ENCODE measurements at places on chromosomes 11 and 22.

- DNase-seq = no peak
Observed at GRCh38 chr11:45713573-45713972, 48.2 kb upstream of the CHST1 start.

- DNase-seq = no peak
Observed at GRCh38 chr11:62622476-62623089, 797 bp upstream of the B3GAT3 start.

GRCh38 chr11:60880643-60881282 is 13.4 kb downstream of the ZP1 start:
- DNase-seq = no peak

DNA sequence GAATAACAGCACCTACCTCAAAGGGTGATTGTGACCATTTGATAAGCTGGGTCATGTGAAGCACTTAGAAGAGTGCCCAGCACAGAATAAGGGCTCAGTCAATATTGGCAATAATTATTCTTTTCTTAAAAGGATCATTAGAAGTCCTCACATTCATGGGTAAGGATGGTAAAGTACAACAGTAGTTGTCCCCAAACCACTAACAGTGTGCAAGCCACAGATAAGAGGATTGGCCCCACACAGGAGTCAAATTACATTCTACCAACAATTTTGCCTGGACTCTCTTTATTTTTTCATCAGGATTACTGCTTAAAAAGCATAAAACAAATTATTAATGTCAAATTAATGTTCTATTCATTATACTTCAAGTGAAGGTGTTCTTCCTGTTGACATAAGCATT is 271.5 kb upstream of the PDGFD start:
- DNase-seq = no peak

GRCh38 chr11:44899959-44900358 is 50.7 kb downstream of the TP53I11 start:
- no peak for DNase-seq

DNA sequence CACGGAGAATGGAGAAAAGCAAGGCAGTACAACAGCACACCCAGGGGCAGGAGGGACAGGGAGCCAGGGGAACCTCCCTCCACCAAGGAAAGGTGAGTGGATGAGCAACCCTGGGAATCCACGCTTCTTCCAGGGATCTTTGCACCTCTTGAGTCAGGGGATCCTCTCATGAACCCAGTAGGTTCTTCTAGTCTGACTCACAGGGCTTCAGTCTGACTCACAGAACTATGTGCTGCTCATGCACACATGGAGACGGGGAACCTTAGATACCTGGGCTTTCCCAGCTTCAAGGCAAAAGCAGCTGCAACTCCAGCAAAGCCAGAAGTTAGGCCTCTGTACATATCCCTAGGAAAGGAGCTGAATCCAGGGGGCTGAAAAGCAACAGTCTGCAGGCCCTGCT is 1021.4 kb upstream of the TENM4 start:
- DNase-seq = no peak

DNA sequence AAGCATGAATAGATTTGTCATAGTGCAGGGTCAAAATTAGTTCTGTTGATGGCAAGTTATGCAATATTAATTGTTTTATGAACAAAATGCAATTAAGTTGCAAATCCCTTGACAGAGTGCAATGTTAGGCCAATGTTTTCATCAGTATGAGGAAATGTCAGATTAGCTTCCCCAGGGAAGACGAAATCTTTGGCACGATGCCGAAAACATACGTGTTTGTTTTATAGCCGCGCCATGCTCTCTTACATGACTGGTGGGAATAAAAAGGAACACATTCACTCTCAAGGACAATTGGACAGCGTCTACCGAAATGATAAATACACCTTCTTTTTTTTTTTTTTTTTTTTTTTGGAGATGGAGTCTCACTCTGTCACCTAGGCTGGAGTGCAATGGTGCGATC is 27.0 kb downstream of the MFNG start:
- DNase-seq = no peak

GRCh38 chr11:105903113-105903512 is 118.9 kb downstream of the MSANTD4 start:
- no peak for DNase-seq

DNA sequence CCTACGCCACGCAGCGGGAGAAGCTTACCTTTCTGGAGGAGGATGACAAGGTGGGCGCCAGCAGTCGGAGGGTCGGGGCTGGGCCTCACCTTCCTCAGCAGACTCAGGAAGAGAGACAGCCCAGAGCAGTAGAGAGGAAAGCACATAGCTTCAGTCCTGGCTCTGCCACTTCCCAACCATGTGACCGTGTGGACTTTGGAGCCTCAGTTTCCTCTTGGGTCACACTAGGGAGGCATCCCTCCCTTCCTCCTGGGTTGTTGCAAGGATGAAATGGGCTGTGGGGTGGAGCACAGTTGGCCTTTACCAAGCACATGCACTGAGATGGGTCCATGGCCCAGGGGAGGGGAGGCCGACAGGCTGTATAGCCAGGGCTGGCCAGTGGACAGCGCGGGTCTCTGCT is 12.9 kb downstream of the DPP3 start:
- no peak for DNase-seq

DNA sequence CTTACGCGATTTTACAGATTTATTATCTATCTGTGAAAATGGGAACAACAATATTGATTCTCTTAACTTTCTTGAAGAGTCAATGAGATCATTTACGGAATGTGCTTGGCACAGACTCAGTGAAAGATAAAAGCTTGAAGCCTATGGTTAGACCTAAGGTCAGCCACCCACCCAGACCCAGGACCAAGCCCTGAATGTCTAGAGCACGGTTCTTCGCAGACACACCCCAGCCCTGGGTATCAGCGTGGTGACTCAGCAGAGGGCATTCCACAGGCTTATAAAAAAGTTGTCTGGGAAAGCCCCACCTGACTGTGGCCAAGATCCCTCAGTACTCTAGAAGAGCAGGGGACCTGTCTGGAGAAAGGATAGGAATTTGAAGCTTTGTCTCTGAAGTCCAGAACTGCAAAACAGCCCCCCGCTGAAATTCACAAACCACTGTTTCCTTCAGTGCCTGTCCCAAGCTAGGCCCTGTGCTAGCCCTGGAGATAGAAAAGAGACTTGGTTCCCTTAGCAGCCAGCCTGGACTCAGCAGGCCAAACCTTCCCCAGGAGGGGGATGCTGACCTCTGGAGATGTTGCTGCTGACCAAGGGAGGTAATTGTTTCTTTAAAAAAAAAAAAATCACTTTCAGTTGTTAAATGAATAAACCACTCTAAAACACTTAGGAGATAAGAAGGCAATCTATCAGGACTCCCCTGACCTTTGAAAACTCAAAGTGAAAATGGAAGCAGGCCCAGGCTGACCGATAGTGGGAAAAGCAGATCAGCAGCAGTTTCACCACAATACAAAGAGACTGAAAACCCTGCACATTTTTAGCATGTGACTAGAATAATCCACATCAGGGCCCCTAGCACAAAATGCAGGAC is 114.0 kb downstream of the ABTB2 start:
- DNase-seq = no peak

DNA sequence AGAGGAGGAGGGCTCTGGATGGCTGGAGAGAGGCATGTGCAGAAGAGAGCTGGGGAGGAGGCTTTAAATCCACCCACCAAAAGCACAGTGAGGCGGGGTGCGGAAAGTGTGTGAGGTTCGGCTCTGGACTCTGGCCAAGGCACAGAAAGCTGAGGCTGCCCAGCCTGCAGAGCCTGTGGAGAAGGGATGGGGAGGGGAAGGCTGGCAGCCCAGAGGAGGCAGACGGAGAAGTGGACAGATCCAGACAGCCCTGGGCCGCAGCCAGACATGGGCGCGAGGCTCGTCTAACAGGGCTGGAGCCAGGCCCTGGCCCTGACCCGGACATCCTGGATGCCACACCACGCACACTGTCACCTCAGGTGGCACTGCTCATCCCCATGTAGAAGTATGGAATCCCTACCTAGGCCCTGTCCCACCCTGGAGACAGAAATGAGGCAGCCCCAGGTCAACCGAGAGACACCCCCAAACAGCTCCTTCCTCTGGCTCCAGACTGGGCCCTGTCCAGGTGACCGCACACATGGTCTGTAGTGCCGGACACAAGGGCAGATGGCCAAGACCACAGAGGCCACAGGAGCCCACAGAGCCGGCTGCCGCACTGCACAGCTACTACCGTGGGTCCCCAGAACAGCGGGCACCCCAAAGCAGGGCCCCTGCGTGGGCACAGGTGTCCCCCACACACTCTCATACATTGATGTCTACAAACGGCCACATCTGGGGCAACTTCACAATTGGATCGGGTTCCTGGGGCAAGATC is 16.6 kb upstream of the MOB2 start:
- no peak for DNase-seq

DNA sequence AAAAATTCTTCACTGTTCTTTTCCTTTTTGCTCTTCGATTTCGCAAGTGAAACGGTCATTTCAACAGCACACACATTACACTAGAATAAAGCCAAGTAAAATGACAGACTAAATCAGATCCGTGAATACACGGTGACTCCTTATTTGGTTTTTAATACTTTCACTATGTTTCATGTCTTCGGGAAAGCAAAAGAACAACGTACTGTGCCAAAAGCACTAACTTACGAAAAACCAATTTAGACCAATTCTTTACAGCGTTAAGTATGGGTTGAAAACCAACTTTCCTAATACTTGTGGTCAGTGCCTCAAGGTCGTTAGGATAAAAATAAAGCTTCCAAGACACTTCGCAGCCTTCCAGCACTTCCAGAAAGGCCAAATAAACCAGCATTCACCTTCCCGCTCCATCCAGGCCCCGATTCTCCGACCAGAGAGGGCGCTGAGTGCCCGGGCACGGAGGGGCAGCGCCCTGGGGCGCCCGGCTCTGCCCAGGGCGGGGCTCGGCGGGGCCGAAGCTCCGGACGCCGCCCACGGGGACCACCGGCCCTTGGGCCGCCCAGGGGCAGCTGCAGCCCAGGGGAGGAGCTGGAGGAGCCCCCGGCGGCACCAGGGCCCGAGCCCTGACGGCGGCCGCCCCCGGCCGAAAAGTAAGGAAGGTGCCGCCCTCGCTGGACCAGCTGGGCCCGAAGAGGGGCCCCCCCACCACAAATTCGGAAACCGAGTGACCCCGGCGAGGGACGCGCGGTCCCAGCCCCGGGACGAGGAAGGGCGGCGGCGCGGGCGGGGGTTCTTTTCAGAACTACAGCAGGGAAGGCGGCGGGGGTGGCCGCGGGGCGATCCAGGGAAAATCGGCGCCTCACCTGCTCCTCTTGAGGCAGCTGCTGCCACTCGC is 499 bp downstream of the ATL3 start:
- DNase-seq = peak; percentile 10

DNA sequence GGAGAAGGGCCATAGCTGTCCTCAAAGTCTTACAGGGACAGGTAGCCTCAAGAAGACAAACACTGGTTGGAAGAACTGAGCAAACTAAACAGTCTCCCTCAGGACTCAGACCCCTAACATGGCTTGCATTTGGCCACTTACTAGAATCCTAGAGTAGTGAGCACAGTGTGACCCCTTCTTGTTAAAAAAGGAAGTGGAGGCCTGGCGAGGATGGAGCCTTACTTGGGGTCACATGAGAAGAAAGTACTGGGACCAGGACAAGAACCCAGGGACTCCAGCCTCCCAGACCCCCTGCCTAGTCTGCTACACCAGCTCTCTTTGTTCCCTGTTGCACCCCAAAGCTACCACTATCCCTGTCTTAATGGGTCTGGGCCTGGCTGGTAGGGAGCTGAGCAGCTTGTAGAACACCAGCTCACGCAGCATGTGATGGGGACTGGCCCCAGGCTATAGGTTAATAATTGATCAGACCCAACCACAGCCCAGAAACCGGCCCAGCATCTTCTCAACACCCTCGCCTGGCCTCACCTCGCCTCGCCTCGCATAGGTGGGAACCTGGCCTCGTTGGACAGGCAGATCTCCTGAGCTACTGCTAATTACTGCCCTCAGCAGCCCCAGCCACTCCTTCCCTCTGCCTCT is 17.6 kb downstream of the DGAT2 start:
- DNase-seq = no peak

DNA sequence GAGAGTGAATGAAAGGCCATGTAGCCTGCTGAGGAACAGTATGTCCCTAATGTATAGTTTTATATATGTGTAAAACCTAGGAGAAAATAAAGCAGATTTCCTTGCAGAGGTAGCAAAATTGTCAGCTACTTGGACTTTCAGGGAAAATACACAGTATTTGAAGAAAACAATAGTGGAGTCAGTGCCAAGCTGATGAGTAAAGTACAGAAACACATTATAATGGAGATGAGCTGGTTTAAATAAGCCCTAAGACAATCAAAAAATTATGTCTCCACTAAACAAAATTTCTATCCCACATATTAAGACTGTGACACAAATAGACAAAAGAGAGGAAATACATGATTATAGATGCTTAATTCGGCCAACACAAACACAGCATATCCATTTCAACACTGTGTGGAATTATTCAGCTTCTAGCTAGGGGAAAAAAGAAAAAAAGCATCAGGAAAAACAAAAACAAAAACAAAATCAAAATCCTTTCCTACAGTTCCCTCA is 75.9 kb downstream of the MAML2 start:
- no peak for DNase-seq

DNA sequence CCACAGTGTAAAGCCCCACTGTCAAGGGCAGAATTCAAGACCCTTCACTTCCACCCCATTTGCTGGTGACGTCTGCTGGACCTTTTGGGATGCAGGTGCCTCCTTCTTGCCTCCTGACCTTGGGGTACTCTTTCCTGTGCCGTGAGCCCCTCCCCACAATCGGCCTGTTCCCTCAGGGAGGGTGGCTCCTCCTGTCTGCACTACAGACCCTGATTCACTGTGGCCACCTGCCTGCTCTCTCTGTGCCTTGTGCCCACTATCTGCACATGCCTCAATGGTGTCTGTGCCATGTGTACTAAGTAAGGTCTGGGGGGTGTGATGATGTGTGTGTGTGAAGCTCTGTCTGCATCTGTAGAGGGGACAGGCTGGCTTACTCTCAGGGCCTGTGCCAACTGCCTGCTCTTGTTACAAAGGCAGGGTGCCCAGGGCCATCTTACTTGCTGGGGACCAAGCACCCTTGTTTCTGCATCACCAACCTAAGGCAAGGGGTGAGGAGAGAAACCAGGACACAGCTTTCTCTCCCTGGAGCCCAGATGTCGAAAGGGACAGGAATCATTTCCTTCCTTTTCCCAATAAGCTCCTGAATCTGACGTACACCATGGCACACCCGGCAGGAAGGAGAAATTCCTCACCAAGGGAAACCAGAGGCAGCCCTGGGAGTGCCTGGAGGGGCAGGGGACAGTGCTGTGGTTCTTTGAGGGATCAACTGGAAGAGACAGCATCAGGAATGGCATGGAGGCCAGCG is 3.7 kb downstream of the PPM1F start:
- DNase-seq = no peak

DNA sequence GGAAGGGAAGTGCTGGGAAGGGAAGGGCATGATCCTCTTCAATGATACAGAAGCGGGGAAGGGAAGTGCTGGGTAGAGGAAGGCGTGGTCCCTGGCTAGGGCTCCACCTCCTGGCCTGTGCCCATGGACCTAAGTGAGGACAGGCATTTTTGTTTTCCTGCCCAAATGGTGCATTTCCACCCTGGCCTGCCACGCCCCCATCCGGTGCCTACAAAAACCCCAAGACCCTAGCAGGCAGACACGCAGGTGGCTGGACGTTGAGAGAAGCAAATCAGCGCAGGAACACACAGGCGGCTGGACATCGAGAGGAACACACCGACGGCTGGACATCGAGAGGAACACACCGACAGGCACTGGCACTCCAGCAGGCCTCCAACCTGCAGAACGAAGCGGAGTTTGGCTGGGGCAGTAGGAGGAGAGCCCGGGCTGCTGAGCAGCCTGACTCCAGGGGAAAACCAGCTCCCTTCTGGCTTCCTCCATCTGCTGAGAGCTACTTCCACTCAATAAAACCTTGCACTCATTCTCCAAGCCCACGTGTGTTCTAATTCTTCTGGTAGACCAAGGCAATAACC is 628.3 kb downstream of the BUD13 start:
- DNase-seq = no peak

- no peak for DNase-seq
Observed at GRCh38 chr11:21866781-21867180, 326.1 kb upstream of the ANO5 start.

- DNase-seq = no peak
Observed at GRCh38 chr11:60844045-60844869, 2.3 kb downstream of the CCDC86 start.

Measured in T-helper 9 cell (primary cell).